Hematopoietic multipotent progenitor cell (in vitro differentiated cells): ENCODE measurements at places on chromosomes 13 and 19. TPM values are rescaled to one million over a fixed set of nuclear protein-coding genes. Genes with fewer than 3 reads are reported as not detected.

GRCh38 chr13:31213651-31214289 lies 14.0 kb downstream of the B3GLCT start:
- no peak for DNase-seq

GRCh38 chr13:74561155-74561554 lies 427.0 kb upstream of the KLF12 start:
- DNase-seq: no peak

- DNase-seq: no peak
Measured at GRCh38 chr19:2113439-2114211, 16.9 kb downstream of the IZUMO4 start.

DNA sequence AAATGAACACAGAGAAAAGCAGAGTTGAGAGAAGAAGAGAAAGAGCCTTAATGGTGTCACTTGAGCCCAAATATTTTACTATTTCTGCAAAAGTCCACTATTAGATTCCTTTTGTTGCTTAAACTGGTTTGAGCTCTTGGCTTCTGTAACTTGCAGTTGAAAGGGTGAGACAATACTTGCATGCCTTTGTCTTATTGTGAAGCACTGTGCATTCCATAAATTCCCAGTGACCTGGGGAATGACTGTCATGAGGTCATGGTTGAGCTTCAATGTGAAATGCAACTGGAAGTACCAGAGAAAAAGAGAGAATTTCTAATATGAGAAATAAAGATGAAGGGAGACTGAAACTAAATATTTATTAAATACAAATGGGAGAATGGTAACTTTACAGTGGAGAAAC lies 310.9 kb downstream of the TDRD3 start:
- DNase-seq: no peak

DNA sequence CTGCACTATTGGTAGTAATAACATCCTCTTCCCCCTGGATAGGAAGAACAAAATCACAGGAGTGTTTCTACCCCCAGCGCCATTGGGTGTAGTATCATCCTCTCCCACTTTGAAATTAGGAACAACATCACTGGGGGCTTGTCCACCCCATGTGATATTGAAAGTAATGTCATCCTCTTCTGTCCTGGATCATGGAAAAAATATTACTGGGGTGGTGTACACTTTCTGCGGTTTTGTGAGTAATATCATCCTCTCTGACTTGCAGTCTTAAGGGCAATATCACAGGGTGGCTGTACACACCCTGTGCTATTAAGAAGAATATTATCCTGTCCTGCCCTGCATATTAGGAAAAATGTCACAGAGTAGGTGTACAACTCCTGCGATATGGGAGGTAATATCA lies 4.9 kb upstream of the RGCC start:
- no peak for DNase-seq

DNA sequence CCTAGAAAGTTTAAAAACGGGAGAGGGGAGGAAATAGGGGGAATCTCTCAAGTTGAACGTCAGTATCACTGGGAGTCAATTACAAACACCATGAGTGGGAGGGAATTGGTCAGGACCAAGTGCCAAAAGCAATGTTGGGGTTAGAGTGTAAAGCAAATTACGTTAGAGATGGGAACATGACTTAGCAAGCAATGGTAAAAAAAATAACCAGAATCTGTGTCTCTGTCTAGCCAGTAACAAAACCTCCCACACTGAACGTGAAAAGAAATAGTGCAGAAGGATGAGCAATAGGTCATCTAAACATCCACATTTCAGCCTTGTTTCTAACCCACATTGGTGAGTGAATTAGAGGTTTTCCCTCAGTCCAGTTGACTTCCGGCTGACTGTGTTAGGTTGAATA lies 242.2 kb downstream of the COG6 start:
- no peak for DNase-seq

DNA sequence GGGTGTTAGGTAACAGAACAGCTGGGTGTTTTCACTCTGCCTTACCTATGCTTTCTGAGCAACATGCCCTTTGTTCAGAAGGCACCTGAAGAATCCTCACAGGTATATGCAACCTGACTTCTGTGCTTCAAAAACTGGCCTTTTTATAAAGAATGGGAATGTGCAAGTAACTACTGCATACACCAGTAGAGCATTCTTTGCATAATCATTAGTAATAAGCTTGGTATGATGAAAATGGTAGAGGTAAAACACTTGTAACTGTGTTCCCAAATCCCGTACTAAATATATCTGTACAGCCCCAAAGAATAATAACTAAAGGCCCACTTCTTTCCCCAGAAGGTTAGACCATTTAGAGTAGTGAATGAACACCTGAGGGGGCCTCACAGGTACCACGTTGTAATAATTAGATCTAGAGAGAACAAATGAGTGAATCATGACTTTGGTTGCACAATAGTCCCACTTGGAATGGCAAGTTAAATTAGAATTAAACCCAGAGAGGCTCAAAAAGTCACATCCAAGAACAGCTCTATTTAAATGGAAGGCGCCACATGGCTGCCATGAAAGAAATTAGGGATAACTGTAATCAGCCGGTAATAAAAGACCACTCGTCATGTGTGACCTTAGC lies 413.9 kb downstream of the KLF12 start:
- no peak for DNase-seq

DNA sequence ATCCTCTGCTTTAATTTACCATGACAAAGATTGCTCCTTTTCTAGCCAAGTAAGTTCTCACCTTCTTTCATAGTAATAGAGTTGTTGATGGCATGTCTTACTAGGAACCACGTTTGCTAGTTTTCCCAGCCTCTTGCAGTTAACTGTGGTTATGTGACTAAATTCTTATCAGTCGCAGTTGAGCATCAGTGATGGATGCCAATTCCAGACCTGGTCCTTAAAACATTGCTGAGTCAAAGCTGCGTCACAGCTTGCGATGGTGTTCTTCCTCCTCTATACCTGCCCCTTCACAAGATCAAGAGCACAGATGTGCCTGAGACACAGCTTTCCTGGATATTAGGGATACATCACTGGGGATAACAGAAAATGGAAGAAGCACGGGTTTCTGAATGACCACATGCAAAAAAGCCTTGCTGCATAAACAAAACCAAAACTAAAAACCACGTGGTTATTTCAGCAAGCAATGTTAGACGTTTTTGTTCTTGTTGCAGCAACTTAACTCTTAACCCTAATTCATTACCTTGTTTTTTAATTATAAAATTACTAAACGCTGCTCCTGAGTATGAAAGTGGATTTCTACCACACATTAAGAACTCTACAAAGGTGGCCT lies 97.6 kb upstream of the DACH1 start:
- DNase-seq: no peak

GRCh38 chr13:112171570-112171965 lies 104.6 kb downstream of the SOX1 start:
- no peak for DNase-seq

- no peak for DNase-seq
Measured at GRCh38 chr13:35768551-35768950, 292.1 kb upstream of the MAB21L1 start.

DNA sequence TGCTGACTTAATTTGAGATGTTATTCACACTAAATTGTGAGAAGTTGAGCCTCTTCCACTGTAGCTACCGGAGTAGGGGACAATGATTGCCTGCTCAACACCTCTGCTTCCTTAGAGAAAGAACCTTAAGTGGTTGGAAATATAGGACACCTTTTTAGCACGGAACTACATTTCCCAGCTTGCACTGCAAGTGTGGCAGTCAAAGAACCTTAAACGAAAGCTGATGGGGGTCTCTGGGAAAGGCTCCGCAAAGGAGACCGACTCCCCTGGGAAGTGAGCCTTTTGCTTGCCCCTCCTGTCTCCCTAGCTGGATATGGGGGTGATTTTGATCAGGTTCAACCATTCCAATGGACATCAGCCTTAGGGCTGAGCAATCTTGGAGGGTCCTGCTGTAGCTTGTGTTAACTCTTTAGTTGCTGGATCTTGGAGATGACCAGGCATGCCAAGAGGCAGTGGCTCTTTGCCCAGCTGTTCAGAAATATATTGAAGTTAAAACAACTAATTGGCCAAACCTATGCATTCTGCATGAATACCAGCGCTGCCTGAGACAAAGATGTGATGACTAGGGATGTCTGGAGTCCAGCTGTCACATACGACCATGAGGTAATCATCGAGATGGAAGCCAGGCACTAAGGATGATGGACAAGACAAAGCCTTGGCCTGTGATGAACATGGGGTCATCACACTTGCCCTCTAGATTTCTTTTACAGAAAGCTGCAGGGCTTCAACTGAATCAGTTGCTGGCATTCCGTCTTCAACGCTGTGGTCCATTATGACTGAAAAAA lies 286.5 kb downstream of the FOXO1 start:
- no peak for DNase-seq

DNA sequence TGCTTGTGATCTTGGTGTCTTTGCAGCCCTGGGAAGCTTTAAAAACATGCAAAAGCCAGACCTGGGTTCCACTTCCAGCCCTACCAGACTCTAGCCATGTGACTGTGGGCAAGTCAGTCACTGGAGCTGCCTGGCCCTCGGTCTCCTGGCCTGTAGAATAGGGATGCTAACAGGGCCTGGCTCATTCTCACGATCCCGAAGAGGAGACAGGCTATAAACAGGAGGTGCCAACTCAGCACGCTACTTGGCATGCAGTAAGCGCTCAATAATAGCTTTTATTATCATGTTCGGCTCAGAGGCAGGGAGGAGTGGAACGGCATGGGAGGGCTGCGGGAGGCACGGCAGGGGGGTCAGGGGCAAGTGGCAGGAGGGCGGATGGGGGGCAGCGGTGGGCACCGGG lies 1.7 kb downstream of the CTXN1 start:
- DNase-seq: no peak

DNA sequence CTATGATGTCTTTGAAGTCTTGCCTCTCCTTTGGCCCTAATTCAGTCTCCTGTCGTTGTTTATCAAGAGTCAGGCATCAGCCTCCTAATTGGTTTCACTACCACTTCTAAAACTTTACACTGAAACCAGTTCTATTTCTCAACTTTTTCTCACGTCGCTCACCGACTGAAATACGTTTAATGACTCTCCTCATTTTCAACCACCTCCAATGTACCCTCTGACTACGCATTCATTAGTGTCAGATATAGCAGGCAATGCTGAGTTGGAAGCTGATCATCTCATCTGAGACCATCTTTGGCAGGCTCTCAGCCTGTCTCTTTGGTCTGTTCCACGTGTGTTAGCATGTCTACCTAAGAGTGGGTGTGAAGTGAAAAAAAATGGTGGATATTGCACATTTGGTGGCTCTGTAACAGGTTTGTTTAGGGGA lies 128.1 kb downstream of the KL start:
- no peak for DNase-seq

FPR3 gene
- total RNA-seq: 0.27 TPM

TNFRSF19 gene
- total RNA-seq: 1.1 TPM
